ENCODE measurements at places on chromosomes 4 and X.

DNA sequence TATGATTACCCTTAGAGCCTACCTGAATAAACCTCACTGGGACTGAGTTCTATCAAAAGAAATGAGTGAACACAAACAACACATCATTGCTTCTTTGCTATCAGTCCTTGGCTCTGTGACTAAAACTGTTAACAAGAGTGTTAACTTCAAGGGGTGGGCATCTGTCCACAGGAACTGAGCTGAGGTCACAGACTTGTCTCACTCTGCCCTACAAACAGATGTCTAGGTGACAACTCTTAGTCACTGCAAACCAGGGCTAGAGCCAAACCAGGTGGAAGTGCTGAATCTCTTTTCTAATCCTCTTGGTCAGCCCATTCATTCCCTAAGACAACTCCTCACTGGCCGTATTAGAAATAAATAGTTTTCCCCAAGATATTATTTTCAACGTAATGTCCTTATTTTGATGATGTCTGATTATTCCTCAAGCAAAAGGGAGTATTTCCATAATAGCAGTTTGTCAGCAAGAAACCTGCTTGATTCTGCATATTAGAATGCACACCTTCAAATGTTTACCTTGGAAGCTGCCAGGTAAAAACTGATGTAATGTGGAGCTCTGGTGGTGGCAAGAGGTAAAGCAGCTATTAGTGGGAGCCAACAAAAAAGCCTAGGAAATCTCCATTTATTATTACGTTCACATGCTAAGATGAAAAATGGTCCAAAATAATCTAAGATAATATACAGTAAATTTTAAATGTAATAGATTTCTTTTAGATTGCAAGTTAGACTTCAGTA is 4.0 kb downstream of the COL25A1 start:
- no peak for DNase-seq

DNA sequence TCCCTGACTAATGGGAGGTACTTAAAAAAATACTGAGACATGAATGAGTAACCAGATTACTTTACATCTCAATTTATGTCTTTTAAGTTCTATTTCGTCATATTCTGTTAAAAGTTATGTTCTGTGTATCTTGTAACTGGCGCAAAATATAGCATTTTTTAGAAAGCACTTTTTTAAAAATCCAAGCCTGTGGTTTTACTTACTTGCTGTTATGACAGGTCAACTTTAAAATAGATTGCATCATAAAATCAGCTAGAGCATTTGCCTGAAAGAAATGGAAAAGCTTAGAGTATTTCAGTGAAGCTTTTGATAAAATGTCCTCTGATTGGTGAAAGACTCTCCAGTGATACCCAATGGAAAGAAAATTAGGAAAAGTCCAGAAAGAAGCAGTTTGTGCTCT is 1892.3 kb upstream of the TENM3 start:
- DNase-seq: no peak

DNA sequence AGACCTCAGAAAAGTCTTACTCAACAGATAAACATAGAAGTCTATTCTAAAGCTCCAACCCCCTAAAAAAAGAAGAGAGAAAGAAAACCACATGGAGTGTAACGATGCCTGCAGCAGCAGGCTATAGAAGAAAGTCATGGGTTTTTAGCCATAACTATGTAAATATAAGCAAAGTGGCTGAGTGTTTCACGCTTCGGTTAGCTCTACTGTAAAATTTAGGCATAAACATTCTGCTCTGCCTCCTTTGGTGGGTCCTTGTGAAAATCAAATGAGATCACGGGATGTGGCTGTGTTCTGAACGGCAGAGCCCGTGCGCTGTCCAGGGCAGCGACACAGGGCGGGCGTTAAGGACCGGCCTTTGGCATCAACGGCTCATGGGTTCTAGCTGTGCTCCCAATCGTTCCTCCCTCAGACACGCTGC is 78.4 kb downstream of the IRF2 start:
- DNase-seq: no peak

DNA sequence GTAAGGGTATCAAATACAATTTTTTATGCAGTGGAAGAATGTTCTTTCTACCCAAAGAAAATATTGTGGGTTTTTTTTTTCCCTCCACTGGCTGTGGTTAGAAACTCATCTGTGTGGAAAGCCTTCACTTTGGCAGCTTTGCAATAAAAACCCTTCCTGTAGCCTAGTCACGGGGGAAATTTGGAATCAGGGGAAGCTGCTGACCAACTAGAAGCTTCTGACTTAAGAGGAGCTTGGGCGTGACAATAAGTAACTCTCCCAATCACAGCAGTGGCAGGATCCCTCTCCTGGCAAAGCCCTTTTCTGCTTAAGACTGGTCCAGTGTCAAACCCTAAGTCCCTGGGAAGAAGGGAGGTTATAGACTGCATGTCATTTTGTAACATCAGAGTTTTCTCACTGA is 87.9 kb downstream of the LRRC66 start:
- no peak for DNase-seq

- DNase-seq: no peak
Measured at GRCh38 chr4:5635826-5636195, 72.5 kb downstream of the EVC2 start.

DNA sequence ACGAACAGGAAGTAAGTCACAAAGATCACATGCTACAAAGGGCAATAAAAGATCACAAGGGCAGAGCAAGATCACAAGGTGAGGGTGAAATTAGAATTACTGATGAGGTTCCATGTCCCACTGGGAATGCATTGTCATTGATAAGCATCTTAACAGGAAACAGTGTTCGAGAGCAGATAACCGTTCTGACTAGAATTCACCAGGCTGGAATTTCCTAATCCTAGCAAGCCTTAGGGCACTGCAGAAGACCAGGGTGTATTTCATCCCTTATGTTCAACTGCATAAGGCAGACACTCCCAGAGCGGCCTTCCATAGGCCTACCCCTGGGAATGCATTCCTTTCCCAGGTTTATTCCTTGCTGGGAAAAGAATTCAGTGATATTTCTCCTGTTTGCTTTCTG is 980.6 kb upstream of the LCORL start:
- DNase-seq: no peak

- DNase-seq: no peak
Measured at GRCh38 chr4:94665500-94666404, 92.0 kb upstream of the BMPR1B start.

- DNase-seq: no peak
Measured at GRCh38 chrX:123138473-123138872, 45.6 kb upstream of the GRIA3 start.

DNA sequence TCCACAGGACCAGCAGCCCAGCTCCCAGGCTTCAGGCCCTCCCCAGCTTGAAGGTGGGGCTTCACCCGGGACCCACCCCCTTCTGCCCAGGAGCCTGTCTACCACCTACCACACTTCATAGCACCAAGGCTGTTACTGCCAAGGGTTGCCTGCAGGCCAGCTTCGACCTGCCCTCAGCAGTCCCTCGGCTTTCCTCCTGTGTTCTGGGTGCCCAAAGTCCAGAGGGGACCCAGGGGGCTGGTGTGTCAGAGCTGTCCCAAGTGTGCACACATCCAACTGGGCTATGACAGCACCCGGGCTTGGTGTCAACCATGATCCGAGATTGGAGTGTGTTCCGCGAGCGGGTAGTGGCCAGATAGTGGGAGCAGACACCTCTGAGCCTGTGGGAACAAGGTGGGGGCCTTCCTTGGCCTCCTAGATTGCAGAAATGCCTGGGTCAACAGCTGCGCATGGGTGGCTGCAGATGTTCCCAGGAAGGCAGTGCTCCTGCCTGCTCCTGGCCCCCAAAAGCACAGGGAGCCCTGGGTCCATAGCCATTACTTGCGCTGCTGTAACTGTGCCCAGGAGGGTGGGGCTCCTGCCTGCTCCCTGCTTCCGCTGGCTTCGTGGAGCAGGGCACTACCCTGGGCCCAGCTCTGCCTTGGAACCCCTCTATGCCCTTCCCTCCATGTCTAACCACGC is 16.8 kb downstream of the SULT1B1 start:
- DNase-seq: no peak

GRCh38 chr4:175773566-175773965 is 38.5 kb downstream of the GPM6A start:
- no peak for DNase-seq

DNA sequence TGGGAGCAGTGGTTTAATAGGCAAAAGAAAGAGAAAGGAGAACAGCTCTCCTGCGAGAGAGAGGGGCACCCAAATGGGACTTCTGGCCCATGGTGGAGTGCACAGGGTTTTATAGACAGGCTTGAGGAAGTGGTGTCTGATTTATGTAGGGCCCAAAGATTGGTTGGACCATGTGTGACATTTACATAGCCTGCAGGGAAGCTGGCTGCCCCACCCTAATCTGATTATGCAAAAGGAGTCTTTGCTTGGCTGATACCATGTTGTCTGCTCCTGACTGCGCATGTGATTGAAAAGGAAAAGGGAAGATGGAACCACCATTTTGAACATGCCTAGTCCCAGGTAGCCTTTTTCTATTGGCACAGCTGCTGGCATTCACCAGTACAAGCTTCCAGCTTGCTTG is 100.0 kb upstream of the DIPK2B start:
- no peak for DNase-seq

GRCh38 chrX:47843363-47843762 is 6.7 kb downstream of the ZNF81 start:
- DNase-seq: no peak

DNA sequence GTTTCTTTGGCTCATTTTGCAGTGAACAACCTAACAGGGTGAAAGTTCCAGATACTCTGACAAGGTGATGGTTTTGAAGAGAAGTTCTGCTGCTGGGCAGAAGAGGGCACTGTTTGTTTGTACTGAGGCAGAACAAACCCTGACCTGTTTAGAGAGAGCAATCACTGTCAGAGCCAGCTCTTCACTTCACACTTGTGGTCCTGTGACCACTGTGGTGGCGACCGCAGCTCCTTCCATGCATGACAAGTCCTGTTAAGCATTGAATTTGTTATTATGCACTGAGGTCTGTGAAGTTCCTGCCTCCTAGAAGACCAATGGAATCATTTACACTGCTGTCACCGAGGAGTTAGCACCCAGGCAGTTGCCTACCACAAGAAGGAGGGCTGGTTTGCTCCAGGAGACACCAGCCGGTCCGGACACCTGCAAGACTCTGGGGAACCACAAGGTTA is 86.6 kb downstream of the ZNF330 start:
- peak; percentile 50 for DNase-seq

DNA sequence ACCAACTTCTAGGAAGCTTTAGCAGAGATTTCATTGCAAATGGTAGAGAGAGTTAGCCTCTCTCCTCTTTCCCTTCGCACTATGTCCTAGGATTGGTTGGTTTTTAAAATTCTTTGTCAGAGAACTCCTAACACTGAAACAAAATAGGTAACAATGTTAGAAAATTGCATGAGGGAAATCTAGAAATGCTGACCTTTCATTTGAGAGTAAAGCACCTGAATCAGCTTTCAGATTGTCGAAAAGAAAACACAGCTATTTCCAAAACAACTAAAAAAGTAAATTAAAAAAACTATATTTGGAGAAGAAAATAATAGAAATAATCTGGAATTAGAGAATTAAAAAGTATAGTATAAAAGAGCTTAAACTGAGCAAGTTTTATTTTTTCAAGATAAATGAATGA is 108.1 kb upstream of the GK2 start:
- DNase-seq: no peak

DNA sequence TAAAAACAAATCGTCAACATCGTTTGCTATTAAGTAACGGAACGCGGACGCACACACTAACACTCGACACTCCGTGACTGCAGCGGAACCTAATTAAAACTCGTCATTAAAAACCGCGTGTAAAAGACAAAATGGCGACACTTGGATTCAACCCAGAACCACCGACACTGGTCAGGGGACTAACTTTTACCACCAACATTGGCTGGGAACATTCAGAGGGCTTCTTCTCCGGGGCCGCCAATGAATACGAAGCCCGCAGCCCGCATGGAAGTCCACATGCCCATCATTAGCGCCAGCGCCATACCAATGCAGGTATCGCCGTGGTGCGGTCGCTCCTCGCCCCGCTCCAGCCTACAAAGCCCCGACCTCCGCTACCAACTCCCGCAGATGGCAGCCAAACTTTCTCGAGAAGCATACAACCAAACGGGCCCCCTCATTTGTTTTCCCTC is 498 bp downstream of the RBMX start:
- DNase-seq: no peak

GRCh38 chr4:86720508-86721068 is 126.5 kb downstream of the PTPN13 start:
- DNase-seq: no peak

- DNase-seq: no peak
Measured at GRCh38 chr4:99790796-99791617, 25.6 kb upstream of the DAPP1 start.

GRCh38 chrX:56498756-56499155 is 64.7 kb upstream of the UBQLN2 start:
- DNase-seq: no peak

DNA sequence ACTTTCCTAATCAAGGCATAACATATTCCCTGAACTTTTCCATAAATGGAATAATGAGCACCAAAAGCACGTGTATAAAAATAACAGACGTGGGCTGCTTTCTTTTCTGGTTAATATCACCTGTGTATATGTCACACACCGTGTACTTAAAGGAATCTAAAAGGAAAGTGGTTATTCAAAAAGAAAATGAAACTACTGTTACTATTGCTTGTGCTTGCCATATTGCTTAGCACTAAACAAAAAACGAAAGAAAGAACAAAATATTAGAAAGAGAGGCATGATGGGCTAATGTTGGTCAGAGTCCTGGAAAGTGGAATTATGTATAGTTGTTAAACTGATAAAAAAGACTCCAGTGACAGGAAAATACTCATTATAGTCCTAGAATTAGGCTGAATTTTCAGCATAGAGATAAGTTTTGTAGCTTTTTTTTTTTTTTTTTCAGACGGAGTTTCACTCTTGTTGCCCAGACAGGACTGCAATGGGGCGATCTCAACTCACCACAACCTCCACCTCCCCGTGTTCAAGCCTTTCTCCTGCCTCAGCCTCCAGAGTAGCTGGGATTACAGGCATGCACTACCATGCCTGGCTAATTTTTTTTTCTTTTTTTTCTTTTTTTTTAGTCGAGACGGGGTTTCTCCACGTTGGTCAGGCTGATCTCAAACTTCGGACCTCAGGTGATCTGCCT is 123.2 kb downstream of the PABPC4L start:
- no peak for DNase-seq

- no peak for DNase-seq
Measured at GRCh38 chr4:12852338-12853307, 631.5 kb downstream of the RAB28 start.

- no peak for DNase-seq
Measured at GRCh38 chr4:109649872-109650271, 53.4 kb downstream of the CASP6 start.

DNA sequence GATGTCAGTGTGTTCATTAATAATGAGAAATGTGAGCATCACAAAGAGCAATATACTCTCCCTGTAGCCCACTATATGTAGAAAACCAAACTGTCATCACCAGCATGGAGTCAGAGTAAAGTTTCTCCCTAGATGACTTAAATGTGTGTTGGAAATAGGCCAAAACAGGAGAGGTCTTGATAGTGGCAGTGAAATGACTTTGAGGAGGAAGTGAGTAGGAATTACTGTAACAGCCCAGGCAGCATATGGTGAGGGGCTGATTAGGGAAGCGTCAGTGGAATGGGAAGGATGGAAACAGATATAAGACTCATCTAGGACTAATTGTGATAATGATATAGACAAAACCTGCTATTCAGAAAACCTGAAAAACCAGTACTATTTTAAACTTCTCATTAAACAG is 83.9 kb downstream of the ATXN3L start:
- DNase-seq: no peak
